ENCODE measurements at places on chromosomes 6 and 20.

DNA sequence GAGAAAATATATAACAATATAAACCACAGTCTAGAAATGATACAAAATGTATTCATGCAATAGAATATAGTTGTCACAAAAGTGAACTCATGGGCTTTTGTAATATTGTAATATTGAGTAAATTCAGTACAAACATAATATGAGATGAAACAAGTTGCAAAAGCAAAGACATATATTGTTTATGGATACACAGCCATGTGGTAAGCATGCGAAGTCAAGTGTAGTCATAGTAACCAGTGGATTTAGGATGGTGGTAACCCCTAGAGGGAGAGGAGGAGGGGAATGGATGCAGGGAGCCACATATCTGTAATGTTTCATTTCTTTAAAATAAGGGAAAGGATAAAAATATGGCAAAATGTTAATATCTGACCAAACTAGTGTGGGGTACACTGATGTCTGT is 47.3 kb downstream of the ARMC2 start:
- no peak for DNase-seq

- no peak for DNase-seq
These were observed 31.5 kb upstream of the POLR1H start for GRCh38 chr6:30029588-30029987.

DNA sequence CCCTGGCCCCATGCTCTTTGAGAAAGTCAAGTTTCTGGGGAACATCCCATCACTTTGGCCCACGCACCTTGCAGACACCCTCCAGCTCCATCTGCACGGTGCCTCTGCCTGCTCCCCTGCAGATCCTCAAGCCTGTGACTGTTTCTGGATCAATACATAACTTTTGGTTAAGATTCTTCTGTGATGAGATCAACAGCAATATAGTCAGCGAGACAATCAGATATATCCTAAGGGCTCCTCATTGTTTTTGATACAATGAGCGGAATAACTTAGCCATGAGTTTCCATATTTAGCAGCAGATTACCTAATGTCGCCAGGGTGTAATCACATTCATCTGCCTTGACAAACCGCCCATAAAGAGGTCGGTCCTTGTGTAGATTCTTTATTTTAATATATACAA is 109.3 kb upstream of the MTHFD1L start:
- DNase-seq = no peak

DNA sequence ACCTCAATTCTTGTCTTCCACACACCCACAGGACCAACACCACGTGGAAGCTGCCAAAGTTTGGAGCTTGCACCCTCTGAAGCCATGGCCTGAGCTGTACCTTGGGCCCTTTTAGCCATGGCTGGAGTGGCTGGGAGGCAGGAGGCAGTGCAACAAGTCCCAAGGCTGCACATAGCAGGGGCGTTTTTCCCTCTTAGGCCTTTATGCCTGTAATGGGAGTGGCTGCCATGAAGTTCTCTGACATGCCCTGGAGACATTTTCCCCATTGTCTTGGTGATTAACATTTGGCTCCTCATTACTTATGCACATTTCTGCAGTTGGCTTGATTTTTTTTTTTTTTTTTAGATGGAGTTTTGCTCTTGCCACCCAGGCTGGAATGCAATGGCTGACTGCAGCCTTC is 44.4 kb upstream of the SLC22A3 start:
- DNase-seq = no peak

DNA sequence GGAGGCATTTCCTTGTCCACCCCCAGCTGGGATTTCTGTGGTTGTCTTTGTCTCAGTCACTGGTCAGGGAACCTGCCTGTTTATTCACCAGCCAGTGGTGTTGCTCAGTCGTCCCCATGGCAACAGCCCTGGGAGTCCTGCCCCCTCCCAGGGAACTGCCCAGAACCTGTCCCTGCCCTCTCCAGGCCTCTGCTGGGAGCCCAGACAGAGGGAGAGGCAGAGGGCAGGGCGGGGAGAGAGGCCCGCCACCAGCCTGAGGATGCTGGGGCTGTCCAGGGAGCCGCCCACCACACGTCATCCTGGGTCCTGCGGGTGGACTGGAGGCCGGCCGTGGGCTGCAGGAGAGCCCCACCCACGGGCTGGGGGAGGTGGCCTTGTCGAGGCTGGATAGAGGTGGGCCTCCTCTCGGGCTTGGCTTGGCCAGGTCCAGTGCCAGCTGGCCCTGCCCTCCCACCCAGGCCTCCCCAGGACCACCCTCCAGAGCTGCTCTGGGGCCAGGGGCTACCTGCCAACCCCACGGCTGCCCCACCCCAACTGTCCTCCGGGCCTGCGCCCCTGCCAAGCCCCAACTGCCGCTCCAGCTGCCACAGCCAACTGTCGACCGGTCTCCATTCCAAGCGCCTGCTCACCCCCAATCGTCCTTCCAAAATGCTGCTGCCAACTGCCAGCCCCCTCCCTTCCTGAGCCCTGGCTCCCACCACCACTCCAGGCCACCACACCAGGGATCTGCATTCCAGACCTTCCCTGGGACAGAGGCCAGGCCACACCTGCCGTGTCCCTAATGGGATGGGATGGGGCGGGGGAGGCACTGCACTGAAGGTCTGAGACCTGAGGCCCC is 4.2 kb upstream of the ZBTB46 start:
- DNase-seq = peak; percentile 11

GRCh38 chr6:144582939-144583613 is 297.9 kb downstream of the UTRN start:
- DNase-seq = no peak

GRCh38 chr20:48394415-48395081 is 433.3 kb downstream of the PREX1 start:
- no peak for DNase-seq

DNA sequence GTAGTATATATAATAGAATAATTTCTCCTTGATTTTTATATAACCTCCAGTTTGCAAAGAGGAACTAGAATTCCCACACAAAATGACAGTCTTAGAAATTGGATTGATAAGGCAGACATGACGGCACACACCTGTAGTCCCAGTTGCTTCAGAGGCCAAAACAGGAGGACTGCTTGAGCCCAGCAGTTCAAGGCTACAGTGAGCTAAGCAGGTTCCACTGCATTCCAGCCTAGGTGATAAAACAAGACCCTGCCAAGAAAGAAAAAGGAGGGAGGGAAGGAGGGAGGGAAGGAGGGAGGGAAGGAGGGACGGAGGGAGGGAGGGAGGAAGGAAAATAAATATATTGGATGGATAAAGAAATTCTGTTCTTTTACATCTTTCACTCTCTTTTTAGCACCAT is 77.6 kb upstream of the SASH1 start:
- no peak for DNase-seq

GRCh38 chr20:25336561-25337422 is 53.8 kb downstream of the ABHD12 start:
- DNase-seq = no peak

- DNase-seq = no peak
These were observed 67.7 kb upstream of the PLEKHG1 start for GRCh38 chr6:150531957-150532356.

DNA sequence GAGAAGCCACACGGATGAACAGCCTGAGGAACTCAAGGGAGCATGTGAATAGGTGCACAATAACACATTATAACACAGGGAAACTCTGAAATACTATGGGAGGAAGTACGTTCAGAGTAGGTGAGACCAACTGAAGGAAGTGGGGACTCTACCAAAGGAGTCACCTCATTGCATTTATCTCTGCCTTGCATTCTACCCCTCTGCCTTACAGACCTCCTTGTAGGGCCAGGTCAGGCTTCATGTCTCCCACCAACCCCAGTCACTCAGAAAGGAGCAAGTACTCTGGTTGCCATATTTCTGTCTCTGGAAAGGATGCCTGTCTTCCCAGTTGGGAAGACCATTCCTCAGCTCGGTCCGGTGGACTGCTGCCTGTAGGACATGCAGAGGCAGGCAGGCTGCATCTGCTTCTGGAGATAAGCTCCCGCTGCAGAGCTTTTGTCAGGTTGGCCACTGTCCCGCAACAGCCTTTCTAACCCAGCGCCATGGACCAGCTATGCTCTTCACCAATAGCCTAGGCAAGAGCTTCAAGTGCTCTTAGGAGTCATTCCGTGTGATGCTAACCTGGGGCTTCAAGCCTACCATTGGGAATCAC is 51.6 kb upstream of the ASIP start:
- DNase-seq = no peak

- DNase-seq = no peak
These were observed 9.3 kb downstream of the DDR1 start for GRCh38 chr6:30893666-30894065.

DNA sequence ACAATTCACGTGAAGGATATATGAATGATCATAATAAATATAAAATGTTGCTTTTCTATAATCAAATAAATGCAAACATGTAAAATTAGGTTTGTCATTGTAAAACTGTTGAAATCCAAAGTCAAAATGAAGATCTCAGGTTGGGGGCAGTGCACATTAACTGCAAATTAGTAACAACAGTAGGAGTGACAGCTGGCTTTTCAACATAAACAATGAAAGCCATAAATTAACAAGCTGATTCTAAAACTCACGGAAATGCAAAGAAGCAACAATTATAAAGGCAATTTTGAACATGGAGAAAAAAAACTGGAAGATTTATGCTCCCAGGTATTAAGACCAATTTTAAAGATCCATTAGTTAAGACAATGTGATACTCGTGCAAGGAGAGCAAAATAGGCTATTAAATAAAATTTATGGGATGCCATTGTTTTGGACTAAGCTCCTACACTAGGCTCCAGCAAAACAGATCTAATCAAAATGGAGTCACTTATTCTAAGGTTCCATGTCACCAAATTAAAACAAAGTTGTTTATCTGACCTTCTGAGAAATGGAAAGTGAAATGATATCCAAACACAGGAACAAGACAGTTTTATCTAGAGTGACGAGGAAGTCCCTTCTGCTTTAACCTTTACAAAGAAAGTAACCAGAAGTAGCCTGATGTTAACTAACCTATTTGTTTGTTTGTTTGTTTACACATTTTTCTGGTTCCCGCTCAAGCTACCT is 770.8 kb downstream of the EPHA7 start:
- no peak for DNase-seq

GRCh38 chr6:63945987-63946386 is 310.4 kb downstream of the PHF3 start:
- no peak for DNase-seq

DNA sequence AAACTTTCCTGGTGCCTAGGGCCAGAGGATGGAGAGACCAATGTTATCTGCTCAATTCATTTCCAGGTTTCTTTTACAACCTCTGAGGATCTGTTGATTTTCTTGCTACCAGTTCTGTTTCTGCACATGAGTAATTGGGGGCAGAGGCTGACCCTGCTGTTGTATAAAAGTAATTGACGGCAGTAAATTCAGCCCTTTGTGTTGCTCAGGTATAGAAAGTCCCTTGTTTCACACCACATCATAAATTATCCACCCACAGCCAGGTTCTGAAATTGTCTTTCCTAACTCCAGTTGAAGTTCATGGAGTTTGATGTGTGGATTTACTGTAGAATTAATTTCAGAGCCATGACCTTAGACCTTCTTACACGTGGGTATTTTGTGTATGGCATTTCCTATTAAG is 107.4 kb upstream of the GRIK2 start:
- no peak for DNase-seq
